Stimulated activated CD4-positive, alpha-beta T cell treated with anti-CD3 and anti-CD28 coated beads, Interleukin-2, amount 100 ng/mL, for 48 hours (primary cell): ENCODE measurements at places on chromosomes 7 and 10.
A peak's percentile ranks its signal among the peaks of the same experiment; 100 is the strongest.

DNA sequence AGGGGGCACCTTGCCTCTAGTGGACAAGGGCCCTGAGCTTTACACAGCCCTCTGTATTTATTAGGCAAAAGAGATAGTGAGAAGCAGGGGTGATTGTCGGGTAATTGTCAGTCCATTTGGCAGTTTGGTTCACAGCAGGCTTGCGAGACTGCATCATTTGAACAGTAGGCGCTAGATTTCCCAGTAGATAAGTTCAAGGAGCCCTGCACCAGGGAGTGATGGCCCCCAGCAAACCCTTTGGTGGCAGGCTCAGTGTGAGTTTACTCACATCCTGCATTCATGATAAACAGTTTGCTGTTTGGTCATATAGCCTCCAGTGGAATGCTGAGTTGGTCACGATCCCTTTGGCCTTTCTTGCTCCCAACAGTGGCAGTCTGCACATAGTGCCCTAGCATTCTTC is 59.4 kb downstream of the MARCHF5 start:
- DNase-seq, result no peak

DNA sequence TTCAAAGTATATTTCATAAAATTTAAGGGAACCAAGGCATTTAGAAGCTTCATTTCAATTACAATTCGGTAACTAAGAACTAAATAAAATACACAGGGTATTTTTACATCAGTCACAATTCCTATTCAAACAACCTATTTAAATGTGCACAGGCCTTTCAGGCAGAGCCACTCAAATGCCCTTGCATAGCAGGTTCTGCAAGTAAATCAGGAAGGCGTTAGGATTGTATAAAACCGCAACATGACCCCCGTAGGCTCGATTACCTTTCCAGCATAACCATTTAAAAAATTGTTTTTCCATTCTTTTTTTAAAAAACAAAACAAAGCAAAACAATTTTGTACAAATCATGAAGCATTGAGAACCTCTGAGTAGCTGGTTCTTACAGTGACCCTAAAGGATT is 289.9 kb upstream of the SP8 start:
- DNase-seq, result no peak

- DNase-seq, result no peak
These were observed 25.2 kb downstream of the GNAI1 start for GRCh38 chr7:80159802-80160201.

GRCh38 chr10:83617172-83617571 is 522.1 kb upstream of the GHITM start:
- no peak for DNase-seq

- DNase-seq, result no peak
These were observed 147.1 kb downstream of the PHF14 start for GRCh38 chr7:11120675-11121220.

DNA sequence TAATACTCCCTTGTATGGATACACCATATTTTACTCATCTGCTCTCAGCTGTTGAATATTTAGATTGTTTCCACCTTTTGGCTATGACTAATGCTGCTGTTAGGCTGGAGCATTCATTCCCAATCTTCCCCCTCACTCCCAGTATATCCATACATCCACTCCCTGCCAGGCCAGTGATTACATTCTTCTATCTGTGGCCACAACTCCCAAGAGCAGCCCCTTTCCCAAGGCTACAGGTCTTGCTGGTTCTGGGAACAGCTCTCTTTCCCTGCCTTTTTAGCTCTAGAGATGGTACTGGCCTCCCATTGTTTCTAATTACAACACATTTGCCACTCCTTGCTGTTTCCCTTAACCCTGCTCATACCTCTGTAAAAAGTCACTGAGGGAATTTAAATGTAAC is 28.2 kb downstream of the SFR1 start:
- DNase-seq, result no peak

- DNase-seq, result no peak
These were observed 85.9 kb upstream of the GATA3 start for GRCh38 chr10:7968510-7969112.

DNA sequence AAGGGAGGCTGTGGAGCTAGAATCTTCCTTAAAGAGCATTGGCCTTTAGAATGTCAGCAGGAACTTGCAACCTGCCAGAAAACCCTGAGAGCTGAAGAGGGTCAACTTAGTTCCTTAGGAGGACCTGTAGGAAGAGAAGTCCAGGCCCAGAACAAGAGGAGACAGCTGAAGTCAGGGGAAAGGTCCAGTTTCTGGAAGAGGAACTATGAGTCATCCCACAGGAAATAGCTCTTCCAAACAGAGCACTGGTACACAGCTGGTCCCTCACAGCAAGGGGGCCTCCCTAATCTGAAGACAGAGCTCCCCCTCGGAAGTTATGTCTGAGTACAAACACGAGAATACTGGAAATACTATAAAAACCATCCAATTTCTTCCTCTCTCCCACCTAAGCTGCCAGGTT is 98.9 kb downstream of the HERPUD2 start:
- DNase-seq, result no peak

- DNase-seq, result no peak
These were observed 42.3 kb downstream of the ARID5B start for GRCh38 chr10:61943674-61944378.

- DNase-seq, result no peak
These were observed 315.3 kb downstream of the OTUD1 start for GRCh38 chr10:23754179-23754578.

DNA sequence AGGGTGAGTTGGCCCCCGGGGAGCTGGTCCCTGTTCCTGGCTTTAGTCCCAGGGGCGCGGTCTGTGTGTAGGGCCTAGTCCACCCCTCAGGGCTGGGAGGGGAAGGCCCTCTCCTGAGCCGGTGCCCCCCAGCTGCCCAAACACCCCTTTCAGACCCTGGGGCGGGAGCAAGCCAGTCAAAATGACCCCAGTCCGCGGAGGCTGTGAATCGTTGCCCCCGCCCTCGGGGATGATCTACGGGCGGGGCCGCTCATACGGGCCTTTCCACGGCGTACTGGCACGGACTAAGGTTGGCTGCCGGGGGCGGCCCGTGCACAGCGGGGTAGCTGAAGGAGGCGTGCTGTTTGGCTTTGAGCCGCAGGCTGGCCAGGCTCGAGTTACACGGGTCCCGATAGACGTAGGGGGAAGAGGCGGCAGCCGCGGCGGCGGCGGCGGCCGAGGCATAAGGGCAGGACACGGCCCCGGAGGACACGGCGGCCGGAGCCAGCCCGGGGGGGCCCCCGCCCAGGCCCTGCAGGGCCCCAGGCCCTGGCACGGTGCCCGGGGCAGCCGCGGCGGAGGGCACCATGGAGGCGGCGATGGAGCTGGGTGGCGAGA is 4.3 kb downstream of the ELOVL3 start:
- DNase-seq, result peak; percentile 42

- DNase-seq, result no peak
These were observed 214.0 kb downstream of the MDFIC start for GRCh38 chr7:115135769-115136410.

DNA sequence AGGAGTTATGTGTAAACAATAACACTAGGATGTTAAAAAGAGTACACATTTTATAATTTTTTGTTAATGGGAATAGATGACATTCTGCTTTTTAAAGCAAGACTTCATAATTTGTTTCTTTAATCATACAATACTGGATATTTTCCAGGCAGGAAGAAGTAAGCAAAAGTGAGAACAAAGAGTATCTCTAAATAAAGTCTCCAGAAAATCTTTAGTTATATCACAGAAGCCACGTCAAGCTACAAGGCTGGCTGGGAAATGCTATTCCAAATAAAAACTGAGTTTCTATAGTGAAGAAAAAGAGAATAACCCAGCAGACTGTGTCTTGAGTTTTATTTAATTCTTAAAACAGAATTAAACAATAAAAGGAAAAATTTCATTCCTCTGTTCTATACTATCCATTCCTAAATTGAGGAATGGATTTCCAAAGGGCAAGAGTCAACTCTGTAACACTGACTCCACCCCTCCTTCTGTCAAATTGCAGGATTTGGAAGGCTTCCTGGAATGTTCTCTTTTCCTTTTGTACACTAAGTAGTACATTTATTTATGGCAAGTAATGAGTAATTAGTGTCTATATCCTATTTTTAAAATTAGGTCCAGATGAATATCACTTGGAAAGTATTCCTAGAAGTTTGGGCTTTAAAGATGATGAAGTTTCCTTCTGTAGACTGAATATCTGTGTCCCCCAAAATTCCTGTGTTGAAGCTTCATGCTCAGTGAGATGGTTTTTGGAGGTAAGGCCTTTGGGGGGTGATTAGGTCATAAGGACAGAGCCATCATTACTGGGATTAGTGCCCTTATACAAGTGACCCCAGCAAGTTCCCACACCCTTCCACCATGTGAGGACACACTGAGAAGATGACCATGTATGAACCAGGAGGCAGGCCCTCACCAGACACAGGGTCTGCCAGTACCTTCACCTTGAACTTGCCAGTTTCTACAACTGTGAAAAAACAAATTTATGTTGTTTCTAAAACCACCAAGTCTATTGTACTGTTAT is 290.9 kb downstream of the CRPPA start:
- DNase-seq, result no peak

DNA sequence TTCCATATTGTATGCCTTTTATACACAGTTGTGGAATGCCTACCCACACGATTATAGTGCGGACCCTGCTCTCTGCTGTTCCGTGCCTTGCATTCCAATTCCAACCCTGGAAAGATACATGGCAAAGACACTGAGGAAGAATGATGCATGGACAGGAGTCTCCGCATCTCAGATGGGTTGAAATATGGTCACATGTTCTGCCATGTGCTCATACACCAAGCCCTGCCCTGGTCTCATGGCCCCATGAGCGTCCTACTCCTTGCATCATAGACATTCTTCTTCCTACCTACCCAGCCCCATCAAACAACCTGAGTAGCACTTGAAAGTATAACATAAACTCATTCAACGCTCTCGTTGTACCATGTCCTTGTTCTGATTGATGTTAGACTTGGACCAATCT is 6.3 kb downstream of the SLC39A12 start:
- DNase-seq, result no peak

GRCh38 chr7:116071629-116072028 is 41.1 kb upstream of the TFEC start:
- no peak for DNase-seq

DNA sequence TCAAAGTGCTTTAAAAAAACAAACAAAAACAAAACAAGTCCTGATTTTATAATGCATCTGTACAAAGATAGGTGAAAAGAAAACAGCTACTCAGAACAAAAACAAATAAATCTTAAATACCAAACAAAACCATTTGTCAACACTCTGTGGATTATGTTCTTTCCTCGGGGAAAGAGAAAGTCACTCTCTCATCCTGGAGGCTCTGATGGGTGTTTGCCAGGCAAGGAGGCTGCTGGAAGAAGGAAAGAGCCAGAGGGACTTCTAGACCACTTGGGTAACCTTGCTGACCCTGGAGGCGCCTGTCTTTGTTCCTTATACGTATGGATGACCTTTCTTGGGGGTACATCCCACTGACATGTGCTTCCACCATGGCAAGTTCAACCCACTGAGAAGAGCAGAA is 92.8 kb downstream of the ZRANB1 start:
- DNase-seq, result no peak

- DNase-seq, result no peak
These were observed 18.1 kb downstream of the NOC3L start for GRCh38 chr10:94344522-94345122.

DNA sequence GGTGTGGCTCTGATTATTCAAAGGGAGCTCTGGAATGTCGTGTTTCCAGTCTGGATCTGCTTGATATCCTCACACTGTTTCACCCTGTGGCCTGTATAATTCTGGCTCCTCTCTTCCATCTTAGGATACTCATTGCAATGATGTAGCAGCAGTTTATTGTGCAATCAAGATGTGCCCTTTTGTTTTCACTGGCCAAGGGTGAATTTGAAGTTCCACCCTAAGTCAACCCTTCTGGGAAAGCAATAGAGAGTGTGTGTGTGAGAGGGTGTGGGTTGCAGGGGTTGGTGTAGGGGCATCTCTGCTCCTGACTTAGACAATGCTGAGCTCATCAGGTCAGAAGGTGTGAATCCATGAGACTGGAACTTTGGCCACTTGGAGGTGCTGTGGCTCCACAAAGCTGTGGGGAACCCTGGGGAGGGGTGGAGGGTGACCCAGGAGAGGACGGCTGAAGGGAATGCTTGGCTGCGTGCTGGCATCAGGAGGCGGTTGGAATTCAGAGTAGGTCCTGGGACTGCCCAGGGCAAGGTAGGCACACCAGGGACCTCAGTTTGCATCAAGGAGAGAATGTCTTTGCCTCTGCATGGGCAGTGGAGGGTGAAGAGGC is 118.0 kb upstream of the PRSS58 start:
- no peak for DNase-seq

GRCh38 chr10:111347386-111348013 is 270.7 kb downstream of the ADRA2A start:
- no peak for DNase-seq

- DNase-seq, result peak; percentile 74
These were observed 19.8 kb downstream of the DNAJB12 start for GRCh38 chr10:72334825-72335393.

DNA sequence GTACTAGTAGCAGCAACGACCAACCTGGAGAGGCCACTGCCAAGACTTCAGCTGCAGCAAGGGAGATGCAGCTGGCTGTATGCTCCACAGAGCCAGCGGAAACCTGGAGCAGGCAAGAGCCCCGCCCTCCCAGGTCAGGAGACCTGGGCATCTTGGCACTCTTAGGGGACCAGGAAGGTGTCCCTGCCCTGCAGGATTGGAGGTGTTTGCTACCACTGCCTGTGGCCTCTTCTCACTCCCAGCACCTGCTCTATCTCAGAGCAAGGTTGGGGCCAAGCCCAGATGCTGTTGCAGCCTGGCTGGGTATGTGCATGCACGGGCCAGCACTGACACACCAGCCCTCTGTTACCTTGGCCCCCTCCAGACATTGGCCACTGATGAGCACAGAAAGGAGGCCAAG is 1512.8 kb downstream of the REEP3 start:
- no peak for DNase-seq

DNA sequence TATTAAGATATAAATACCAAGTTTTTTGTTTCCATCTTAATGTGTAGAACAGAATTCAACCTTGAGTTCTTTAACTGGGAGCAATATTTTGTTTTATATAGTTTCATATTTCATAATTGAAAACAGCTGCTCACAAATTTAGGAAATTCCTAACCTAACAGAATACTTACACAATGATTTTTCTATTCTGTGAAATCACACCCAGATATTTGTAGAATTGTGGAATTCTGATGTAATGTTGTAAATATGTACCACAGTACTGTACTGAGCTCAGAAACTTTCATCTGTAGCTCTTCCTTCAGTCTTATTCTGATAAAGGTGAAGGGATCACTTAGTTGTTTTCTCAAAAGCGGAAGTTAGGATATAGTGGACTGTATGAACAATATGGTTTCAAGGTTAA is 143.4 kb upstream of the GLI3 start:
- no peak for DNase-seq

DNA sequence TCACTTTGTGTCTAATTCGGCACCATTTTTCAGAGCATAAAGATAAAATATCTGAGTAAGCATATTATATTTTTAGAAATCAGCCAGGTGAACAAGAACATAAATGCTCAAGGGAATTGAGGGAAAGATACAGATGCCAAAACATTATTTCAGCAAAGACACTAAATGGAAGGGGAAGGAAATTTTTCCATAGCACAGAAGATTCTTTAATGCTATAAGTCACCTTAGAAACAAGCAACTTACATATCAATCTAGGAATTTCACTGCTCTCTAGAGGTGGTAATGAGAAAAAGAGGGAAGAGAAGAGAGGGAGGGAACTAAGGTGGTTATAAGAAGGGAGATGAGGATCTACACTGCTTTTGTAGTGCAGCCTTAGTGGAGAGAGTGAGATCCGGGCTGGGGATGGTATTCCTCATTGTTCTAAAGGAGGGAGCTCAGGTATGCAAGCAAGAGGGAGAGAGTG is 20.4 kb downstream of the ZNF365 start:
- DNase-seq, result no peak

- DNase-seq, result no peak
These were observed 358.1 kb downstream of the FRMD4A start for GRCh38 chr10:13972609-13973008.

- no peak for DNase-seq
These were observed 3.9 kb upstream of the CD36 start for GRCh38 chr7:80634505-80634904.
